ENCODE measurements at places on chromosomes 16 and 17.

- no peak for DNase-seq
Measured at GRCh38 chr17:16282522-16282921, 65.5 kb downstream of the PIGL start.

DNA sequence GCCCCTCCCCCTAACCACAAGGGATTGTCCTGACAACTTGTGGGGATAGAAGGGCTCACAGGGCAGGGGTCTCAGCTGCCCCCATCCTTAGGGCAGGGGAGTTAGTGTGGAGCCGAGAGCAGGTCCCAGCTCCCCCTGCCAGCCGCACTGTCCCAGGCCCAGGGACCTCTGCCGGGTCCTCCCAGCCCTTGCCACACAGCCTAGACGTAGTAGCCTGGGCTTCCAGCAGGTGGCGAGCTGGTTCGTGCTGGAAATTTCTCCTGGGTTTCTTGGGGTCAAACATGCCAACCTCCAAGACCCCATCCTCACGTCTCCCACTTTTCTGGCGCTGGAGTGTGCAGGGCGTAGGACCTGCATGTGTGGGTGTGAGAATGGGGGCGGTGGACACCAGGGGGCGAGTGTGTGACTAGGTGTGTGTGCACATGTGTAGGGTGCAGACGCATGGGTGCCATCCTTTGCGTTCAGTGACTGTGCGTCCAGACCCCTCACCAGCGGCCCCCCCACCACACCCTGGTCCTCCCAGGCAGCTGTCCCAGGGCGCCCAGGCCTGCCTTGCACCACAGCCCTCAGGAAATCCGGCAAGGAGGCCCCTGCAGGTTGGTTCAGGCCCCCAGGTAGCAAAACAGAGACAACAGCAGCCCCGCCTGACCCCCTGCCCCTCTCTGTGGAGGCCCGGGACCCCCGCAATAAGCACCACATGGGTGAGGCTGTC is 29.5 kb downstream of the SBK1 start:
- DNase-seq, result peak; percentile 48

DNA sequence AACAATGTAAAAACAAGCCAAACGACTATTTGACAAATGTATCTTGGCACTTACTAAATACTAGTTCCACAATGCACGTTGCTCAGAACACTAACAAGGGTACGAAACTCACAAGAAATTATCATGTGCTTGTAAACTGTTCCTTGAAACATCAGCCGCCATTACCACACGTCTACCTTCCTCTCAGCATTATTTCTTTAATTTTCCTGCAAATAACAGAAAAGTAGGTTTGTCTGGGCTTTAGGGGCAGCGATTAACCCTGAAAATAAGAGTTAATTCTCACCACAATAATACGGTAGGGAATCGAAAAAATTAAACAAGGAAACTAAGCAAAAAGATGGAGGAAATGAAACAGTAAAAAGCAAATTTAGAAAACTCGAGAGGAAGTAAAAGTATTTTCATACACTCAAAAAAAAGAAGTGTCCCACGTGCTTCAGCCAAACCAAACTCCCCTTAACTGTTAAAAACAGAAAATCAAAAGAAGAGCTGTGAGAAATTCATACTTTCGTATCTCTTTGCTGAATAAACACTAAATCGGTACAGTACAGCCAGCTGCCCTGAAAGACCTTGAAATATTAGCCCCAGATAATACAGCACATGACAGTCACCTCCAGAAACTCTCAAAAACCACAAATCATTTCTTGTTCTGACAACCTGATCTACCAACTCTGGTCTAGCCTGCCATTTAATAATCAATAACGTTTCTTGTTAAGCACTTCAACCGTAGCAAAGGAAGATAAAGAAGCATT is 1.2 kb downstream of the ARHGAP17 start:
- no peak for DNase-seq

- DNase-seq, result no peak
Measured at GRCh38 chr17:76810956-76811355, 57.2 kb upstream of the MGAT5B start.

DNA sequence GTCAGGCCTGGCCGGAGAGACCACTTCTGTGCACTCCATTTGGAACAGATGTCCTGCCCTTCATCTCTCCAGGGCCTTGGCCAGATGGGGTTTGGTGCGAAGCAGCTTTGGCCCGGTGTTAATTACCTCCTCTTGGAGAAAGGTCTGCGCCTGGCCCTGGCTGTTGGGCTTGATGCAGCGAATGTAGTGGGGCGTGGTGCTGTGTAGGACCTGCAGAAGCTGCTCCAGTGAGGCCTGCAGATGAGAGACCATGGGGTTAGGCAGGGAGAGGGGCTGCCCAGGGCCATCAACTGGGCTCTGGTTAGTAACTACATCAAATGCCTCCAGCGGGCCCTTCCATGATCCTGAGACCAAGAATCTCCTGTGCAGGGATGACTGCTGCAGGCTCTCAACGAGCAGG is 18.7 kb downstream of the ZNHIT3 start:
- DNase-seq, result no peak

DNA sequence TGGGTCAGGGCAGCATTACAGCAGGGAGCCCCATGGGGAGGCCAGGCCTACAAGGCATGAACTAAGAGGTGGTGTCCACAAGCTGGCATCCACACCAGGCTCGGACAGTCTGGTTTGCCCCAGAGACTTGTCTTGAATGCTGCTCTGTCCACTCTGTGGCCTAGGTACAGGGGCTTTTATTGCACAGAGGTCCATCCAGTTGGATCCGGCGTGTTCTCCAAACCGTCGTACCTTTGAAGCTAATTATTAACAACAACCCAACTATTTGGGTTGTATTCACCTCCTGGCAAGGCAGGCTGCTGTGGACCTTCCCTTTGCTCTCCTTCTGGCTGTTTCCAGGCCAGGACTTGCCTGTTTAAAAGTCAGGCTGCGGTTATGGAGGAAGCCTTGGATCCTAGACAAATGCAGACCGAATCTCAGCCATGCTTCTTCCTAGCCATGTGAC is 123.4 kb downstream of the CLEC16A start:
- DNase-seq, result no peak

- DNase-seq, result no peak
Measured at GRCh38 chr16:28475221-28475620, 3.1 kb upstream of the NPIPB7 start.

GRCh38 chr17:33292981-33293867 is at the start of gene ASIC2:
TSS of gene ASIC2 (minus strand) at chr17:33293295.
- peak; percentile 69 for DNase-seq

DNA sequence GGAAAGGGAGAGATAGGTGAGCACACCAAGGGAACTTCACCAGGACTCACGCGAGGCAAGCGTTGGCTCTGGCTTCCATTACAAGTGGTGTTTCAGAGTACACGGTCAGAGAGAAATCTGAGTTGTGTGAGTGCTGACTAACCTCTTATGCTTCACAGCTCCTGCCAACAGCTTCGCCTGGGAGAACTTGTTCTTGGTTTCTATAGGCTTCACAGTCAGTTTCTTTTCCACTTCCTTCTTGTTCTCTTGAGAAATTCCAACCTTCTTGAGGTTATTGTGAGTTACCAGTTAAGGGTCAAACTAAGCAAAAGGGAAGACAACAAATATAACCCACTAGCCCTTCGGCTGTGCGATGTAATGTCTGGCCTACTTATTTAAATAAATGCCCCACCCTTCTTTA is 18.9 kb downstream of the PSME3IP1 start:
- DNase-seq, result no peak

- DNase-seq, result no peak
Measured at GRCh38 chr16:58264007-58264406, 30.8 kb downstream of the PRSS54 start.

DNA sequence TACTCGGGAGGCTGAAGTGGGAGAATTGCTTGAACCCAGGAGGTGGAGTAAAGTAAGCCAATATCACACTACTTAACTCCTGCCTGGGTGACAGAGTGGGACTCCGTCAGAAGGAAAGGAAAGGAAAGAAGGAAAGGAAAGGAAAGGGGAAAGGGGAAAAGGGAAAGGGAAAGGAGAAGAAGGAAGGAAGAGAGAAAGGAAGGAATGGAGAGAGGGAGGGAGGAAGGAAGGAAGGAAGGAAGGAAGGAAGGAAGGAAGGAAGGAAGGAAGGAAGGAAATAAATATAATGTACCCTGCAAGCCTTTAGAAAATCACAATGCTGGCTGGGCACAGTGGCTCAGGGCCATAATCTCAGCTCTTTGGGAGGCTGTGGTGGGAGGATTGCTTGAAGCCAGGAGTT is 27.3 kb downstream of the SLC5A11 start:
- peak; percentile 36 for DNase-seq

DNA sequence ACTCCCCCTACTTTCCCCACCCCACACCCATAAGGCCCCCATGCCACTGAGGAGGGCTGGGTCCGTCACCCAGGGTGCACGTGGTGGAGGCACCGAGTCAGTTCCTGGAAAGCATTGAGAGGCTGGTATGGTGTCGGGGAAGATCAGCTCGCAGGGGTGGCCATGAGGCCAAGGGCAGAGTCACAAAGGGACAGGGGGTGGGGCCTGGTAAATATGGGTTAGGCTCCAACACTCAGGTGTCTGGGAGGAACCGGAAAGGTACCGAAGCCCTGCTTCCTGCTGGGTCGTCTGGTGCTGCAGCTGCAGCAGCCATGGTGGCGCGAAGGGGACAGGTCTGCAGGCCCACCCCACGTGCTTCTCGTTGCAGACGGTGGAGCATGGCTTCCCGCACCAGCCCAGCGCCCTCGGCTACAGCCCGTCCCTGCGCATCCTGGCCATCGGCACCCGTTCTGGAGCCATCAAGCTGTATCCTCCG is 30.2 kb downstream of the LLGL2 start:
- DNase-seq, result no peak

- DNase-seq, result no peak
Measured at GRCh38 chr17:14616528-14616927, 315.6 kb downstream of the HS3ST3B1 start.

- DNase-seq, result no peak
Measured at GRCh38 chr16:49811644-49812334, 44.1 kb downstream of the ZNF423 start.

- no peak for DNase-seq
Measured at GRCh38 chr16:58492735-58493134, 7.2 kb upstream of the NDRG4 start.

DNA sequence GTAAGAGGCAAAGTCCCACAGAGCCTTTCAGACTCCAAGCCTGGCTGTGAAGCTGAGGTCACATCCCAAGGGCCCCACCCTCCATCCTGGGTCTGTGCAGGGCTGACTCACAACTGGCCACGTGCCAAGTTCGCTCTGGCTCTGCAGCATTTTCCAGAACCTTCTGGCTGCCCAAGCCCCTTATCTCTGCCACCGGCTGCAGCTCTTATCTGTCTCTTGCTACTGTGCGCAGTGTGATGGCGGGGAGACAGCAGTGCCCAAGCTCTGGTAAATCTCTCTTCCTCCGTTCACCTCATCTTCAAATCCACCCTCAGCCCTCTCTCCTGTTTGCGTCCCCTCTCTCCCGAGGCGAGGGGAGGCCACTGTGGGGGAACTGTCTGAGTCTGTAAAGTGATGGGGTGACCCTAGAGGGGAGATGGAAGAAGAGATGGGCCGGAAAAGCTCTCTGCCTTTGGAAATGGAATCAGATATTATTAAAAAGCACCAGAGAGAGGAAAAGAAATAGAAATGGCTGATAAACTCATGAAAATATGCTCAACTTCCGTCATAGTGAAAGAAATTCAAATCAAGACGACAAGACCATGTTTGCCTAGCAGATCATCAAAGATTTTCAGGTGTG is 162.7 kb upstream of the CDC42EP4 start:
- DNase-seq, result peak; percentile 45

- no peak for DNase-seq
Measured at GRCh38 chr17:2150806-2151205, 95.9 kb downstream of the HIC1 start.

DNA sequence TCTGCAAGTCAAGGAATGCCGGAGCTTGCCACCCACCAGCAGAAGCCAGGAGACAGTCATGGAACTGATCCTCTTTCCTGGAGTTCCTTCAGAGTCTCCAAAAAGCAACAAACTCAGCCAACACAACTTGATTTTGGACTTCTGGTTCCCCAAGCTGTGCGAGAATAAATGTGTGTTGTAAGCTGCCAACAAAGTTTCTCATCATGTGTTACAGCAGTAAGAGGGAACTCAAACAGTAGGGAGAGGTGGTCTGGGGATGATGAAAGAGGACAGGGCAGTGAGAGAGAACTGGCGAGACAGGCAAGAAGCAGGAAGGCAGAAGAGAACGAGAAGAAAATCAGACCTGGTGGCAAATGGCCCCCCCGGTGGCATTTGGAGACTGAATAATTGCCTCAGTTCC is 204.9 kb downstream of the MAF start:
- no peak for DNase-seq

DNA sequence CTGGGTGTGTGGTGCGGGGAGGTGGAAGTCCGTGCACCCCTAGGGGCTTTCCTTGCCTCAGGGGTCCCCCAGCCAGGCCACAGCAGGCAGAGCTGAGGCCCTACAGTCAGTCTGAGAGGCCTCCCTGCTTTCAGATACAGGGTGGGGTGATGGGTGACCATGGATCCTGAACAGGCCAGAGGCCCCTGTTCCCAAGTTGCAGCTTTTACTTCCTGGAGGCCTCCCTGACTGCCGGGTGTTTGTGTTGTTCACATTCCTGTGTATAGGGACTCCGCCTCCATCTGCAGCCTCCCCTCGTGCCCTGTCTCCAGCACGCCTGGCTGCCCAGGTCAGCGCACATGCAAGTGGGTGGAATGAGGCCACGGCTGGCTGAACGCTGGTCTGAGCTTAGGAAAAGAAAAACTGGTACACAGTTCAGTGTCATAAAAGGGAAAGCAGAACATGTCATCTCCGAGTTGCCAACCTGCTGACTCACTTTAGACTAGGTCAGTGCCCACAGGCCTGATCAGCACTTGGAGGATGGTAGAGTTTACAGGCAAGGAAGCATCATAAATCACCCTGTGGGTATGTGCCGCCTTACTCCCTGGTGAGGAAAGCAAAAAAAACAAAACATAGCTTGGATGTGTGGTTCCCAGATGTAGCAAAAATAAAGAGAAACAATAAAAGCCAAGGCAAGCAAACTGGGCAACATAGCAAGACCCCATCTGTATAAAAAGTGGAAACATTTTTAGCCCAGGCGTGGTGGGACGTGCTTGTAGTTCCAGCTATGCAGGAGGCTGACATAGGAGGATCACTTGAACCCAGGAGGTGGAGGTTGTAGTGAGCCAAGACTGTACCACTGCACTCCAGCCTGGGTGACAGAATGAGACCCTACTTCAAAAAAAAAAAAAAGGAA is 6.2 kb upstream of the SLC7A6 start:
- no peak for DNase-seq

All from A673 (cell line).